Tongue (tissue), 3 donors: ENCODE measurements at places on chromosomes 12 and 14.
A peak's percentile ranks its signal among the peaks of the same experiment; 100 is the strongest.

- DNase-seq = no peak
Observed at GRCh38 chr12:117985182-117985581, 16.4 kb upstream of the KSR2 start.

GRCh38 chr14:101371799-101372793 lies 189.2 kb upstream of the DIO3 start:
- DNase-seq = peak; percentile 56

- peak; percentile 95 for DNase-seq
Observed at GRCh38 chr14:89625244-89625713, 208.2 kb upstream of the FOXN3 start.

DNA sequence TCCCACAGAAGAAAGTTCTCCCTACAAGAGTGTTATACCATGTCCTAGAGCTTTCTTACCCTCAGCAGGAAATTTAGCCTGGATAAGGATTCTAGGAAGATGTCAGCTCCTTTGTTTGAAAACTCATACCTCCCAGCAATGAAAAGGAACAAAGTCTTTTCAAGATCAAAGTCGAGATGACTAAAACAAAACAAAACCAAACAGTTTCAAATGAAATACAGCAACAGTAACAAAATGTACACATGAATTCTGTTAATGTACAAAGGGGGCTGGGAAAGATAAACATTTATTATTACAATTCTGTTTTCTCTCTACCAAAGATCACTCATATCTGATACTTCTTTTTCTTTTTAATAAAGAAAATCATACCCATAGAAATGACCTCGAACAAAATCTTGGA lies 36.8 kb downstream of the SPX start:
- DNase-seq = no peak

- DNase-seq = peak; percentile 37
Observed at GRCh38 chr12:23084236-23084995, 459.4 kb downstream of the ETNK1 start.

DNA sequence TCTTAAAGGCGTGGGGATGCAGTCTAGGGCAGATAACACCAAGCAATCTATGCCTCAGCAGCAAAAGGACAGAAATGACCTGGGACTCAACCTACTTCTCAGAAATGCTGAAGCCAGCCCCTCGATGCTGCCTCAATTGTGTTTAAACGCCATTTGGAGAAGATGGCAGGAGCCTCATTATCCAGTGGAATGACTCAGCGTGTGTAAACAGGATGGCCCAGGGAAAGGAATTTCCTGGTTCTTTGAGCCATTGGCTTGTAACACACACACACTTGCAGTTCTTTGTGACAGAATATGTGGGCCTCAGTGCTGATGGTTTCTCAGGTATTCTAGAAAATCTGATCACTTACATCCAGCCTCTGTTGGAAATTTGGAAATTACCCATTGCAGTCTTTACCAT lies 154.3 kb downstream of the NTF3 start:
- no peak for DNase-seq

DNA sequence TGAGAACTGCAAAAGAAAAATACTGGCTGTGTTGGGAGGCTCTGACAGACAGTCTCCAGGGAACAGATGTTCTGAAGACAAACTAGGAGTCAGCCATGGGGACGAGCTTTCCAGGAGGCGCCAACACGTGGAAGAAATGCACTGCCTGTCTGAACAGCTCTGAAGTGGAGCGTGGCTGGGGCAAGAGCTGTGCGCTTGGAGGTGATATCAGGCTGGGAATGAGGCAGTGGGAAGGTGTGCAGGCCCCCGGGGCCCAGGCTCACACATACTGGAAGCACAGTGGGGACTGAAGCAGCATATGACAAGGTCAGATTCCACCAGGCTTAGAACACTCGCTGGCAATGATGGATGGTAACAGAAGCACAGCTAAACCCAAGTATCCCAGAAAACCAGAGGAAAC lies 17.5 kb downstream of the APPL2 start:
- peak; percentile 27 for DNase-seq

GRCh38 chr14:93002851-93003298 lies 79.9 kb downstream of the CHGA start:
- no peak for DNase-seq

- DNase-seq = no peak
Observed at GRCh38 chr12:11861864-11862600, 208.7 kb upstream of the BCL2L14 start.

DNA sequence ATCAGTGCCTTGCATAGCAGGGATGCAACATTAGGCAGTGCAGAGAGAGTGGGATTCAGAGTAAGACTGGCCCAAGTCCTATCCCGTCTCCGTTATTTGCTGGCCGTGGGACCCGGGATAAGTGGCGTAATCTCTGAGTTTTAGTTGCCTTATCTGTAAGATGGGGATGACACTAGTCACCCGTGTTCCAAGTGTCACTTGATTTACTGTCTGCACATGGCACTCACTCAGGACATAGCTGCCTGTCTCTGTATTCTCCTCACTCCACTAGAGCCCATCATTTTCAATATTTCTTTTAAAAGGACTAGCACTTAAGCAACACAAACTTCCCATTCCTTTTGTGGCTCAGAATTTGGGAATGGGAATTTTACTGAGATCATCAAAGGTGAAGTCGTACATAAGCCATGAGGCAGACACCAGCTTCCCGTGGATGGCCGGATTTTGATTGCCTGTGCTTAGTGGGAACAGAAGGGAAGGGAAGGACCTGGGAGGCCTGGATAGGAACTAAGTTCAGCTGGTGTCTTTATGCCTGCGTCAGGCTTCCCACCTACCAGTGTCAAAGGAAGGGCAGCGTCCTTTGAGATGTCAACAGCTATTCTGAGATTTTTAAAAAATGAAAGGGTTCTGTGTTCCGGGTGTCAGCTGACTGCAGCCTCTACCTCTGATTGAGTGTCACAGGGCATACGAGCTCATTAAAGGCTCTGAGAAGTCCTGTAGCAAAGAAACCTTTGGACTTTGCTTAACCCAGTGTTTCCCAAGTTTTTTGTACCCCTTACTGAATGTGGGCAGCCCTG lies 361.4 kb downstream of the CACNA1C start:
- DNase-seq = no peak

- no peak for DNase-seq
Observed at GRCh38 chr14:102321456-102322422, 2.2 kb downstream of the ZNF839 start.

- peak; percentile 40 for DNase-seq
Observed at GRCh38 chr14:72925171-72925759, 999 bp upstream of the DCAF4 start.

- DNase-seq = no peak
Observed at GRCh38 chr12:51322452-51322851, 1.5 kb downstream of the BIN2 start.

- DNase-seq = no peak
Observed at GRCh38 chr14:50031602-50032313, 84.6 kb downstream of the VCPKMT start.

GRCh38 chr14:79705126-79705894 lies 506.0 kb downstream of the DIO2 start:
- DNase-seq = no peak

GRCh38 chr12:72134246-72135020 lies 137.7 kb upstream of the TRHDE start:
- DNase-seq = no peak

DNA sequence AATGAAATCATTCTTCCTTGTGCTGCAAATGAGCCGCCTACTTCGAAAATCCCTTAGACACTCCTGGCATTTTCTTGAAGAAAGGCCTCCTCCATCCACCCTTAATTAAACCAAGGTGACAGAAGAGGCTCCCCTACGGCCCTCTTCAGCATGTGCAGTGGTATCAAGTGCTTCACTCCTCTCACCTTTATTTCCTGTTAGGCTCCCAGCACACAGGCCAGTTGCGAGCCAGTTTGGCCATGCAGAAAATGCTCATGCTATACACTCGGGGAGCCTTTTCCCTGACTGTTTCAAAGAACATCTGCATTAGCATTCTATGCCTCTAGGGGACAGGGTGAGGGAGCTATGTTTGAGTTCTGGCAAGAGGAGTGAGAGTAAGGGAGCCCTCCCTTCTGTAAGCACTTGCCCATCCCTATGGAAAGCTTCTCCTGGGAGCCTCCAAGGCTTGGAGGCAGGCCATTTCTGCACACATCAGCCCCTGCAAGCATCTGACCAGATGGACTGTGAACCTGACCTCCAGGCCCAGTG lies 291.5 kb downstream of the RPS29 start:
- DNase-seq = no peak

- no peak for DNase-seq
Observed at GRCh38 chr12:29102741-29103140, 46.3 kb upstream of the FAR2 start.

DNA sequence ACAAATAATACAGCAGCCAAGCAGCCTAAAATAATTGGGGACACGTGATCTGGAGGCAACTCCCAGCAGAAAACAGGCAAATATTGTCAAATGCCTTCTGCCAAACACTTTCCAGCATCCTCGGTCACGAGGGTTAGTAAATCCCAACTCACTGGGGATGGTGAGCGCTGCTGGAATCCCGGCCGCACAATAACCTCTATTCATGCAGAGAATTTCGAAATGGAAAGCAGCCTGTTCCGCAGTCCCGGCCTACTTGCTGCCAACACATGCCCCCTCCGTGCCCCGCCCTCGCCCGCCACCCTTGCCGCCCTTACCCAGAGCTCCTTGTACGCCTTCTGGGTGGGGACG lies 62.2 kb downstream of the RFX4 start:
- peak; percentile 80 for DNase-seq

GRCh38 chr12:92557422-92557724 lies 145.4 kb upstream of the PLEKHG7 start:
- DNase-seq = no peak

- DNase-seq = no peak
Observed at GRCh38 chr12:10121278-10121677, 8.7 kb downstream of the CLEC7A start.

DNA sequence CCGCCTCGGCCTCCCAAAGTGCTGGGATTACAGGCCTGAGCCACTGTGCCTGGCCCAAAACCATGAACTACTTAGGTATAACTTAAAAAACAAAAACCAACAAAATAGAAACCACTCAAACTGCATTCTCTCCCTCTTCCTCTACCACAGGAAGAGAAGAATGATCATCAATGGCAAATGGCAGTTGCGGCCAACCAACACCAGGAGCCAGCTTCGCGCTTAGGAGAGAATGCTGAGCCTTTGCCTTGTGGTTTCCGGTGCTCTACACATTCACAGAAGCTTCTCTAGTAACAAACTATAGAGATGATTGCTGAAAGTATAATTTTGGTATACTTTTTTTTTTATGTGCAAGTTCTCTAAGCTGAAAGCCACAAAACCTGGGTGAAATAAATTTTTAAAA lies 17.1 kb downstream of the CATSPERB start:
- no peak for DNase-seq

DNA sequence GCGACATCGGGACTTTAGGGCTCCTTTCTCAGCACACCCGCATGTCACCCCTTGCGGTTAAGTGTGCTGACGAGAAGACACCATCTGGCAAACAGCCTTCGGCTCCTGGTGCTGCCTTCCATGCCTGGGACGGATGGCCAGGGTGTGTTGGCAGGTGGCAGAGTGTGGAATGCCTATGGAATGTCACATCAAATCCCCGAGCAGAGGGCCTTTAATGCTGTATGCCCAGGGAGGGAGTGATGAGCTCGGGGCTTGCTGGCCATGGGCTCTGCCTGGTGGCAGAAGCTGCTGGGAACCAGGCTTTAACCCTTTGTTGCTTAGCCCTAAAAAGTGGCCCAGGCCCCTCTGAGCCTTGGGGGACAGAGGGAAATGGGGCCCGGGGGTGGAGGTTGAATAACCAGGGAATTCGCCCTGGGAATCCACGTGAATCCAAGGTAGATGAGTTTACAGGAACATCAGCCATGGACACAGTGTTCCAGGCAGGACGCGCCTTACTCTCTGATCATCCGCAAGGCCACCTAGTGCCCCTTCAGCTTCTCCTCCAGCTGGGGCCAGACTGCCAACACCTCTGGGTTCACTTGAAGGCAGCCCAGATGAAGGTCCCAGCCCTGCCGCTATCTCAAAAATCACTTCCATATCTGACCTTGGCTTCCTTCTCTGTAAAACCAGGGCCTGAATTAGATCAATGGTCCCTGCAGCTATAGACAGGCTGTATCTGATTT lies 17.4 kb downstream of the FAM181A start:
- peak; percentile 87 for DNase-seq

DNA sequence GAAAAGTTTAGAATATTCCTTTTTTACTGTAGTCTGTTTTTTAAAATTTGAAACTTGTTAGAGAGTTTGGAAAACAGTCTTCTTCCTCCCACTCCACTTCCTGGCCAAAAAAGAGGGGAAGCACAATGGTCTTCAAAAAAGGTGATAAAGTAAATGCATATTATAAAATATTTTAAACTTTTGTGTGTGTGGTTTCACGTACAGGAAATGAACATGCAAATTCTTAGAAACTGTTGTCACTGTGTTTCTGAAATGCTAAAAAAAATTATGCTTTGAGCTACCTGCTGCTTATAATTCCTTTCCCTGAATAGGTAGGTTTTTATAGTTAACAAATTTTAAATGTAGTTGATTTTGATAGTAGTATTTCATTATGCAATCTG lies 2.9 kb downstream of the FGFR1OP2 start:
- no peak for DNase-seq
